Activated T-cell treated with anti-CD3 and anti-CD28 coated beads, Interleukin-2, amount 50 U/mL, for 48 hours (primary cell): ENCODE measurements at places on chromosomes 7 and 10.

GRCh38 chr10:133467286-133467911 lies 13.7 kb downstream of the SCART1 start:
- DNase-seq: no peak

GRCh38 chr10:10092581-10092980 lies 925.1 kb upstream of the CELF2 start:
- no peak for DNase-seq

- DNase-seq: no peak
These were observed 554.1 kb upstream of the FOXK1 start for GRCh38 chr7:4127909-4128560.

GRCh38 chr10:110504111-110504735 lies 6.5 kb downstream of the DUSP5 start:
- peak; percentile 63 for DNase-seq

DNA sequence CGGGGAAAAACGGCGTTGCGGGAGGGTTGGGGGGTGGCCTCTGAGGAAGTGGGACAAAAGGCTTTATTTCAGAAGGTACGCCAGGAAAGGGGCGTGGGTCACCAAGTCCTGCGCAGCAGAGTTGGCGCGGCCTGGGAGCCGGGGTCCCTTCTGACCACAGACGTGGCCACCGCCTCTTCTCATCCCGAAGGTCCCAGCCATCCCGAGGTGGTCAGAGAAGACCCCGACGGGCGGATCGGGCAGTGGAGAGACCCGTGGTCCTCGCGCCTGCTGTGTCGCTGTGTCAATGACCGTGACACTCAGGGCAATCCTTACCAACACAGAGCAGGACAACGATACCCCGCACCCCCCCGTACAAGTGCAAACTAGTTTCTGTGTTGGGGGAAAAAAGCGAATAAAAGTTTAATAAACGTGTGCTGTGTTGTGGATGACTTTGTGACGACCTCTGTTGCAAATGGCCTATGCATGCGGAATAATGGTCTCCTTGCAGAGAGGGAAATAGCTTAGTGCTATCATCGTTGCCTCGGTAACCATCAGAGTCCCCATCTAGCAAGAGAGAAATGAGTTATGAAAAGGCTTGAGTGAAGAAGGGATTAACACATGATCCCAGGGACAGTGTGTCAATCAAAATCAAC lies 19.4 kb upstream of the GATA3 start:
- peak; percentile 41 for DNase-seq

GRCh38 chr7:69843653-69844052 lies 245.4 kb downstream of the AUTS2 start:
- no peak for DNase-seq
